ENCODE measurements at places on chromosomes 5 and 9. TPM values are rescaled to one million over a fixed set of nuclear protein-coding genes. Genes with fewer than 3 reads are reported as not detected.
A peak's percentile ranks its signal among the peaks of the same experiment; 100 is the strongest.

The PCDHB10 gene
- total RNA-seq, result 8.5 TPM

The EMB gene
- total RNA-seq, result 10.4 TPM

The FRRS1L gene
- total RNA-seq, result 143 TPM

The CDX1 gene
- not detected for total RNA-seq

The SSBP2 gene
- total RNA-seq, result 104 TPM

The C9orf50 gene
- 2.1 TPM for total RNA-seq

The PPP1R26 gene
- 15.5 TPM for total RNA-seq

The TAF11L3 gene
- total RNA-seq, result not detected

The GOLGA1 gene
- total RNA-seq, result 23.1 TPM

The MARCOL gene
- not detected for total RNA-seq

GRCh38 chr9:36550135-36550534, 22.6 kb upstream of the MELK start:
- no peak for DNase-seq

DNA sequence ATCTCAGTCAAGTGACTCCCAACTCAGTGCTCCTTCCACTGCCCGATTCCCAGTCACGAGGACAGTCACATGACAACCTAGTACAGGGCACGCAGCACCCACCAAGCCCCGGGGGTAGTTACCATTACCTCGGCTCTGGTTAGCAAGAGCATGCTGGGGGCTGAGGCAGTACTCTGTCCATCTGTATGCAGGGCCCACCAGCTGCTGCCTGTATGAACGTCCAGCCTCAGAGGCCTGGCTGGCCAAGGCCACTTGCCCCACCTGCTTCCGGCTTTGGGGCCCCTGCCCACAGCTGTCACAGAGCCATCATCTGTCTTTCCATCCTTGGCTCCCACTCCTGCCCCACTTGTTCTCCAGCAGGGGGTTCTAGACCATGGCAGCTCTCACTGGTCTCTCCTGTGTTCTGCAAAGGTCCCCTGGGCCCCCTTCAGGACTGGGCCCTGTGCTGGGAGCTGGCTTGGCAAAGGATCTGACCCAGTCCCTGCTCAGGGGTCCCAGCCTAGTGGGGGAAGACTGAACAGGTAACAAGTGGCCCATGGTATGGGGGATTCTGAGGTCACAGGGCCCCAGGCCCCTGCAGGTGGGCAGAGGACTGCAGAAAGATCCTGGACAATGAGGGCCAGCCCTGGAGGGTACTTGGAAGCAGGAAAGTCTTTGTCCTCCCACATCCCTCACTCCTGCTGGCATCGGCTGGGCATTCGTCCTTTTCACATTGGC, 3.3 kb downstream of the RPL35 start:
- no peak for DNase-seq

DNA sequence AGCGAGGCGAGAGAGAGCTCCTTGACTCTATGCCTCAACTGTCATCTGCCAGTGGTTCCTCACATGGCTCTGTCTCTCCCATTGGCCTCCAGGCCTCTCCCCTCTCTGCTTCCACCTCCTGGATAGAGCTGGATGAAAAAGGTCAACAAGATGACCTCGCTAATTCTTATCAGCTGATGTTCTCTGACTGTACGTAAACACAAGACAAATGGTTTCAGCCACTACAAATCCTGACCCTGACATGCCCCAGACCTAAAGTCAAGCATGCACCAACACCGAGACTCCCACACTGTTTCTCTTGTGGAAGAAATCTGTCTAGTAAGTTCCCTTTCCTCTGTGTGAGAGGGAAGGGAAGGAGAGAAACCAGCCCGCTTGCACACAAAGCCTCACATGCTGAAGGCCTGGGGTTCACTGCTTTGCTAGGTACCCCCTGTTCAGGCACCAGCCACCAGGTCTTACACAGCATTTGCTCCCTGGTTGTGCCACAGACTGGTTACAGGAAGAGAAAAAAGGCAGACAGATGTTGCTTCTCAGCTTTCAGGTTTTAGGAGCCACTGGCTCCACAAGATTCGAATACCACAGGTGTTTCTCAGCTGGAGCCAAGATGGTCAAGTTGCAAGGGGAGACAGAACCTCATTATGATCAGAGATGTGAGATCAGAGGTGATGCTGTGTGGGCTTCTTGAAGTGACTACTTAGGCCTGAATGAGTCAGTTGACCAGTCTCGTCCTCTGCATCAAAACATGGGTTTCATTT, 592.5 kb downstream of the CCDC171 start:
- no peak for DNase-seq

- peak; percentile 48 for DNase-seq
These were observed 78.1 kb upstream of the PRLR start for GRCh38 chr5:35308421-35308820.

DNA sequence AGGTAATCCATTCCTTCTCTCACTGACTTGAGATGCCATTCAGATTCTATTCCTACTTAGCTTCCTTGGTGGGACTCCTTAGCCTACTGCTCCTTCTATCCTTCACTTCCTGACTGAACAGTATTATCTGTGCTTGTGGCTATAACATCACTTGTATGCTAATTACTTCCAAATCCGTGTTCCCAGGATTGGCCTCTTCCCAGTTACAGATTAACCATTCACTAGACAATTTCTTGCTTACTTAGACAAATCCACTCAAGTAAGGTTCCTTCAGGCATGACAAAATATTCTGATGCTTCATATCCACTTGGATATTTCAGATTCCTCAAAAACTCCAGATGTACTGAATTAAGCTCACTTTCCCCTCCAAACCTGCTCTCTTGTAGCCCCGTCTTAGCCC, 18.3 kb downstream of the LIFR start:
- DNase-seq, result no peak

GRCh38 chr5:137960819-137961218, 71.6 kb downstream of the PKD2L2 start:
- DNase-seq, result no peak

DNA sequence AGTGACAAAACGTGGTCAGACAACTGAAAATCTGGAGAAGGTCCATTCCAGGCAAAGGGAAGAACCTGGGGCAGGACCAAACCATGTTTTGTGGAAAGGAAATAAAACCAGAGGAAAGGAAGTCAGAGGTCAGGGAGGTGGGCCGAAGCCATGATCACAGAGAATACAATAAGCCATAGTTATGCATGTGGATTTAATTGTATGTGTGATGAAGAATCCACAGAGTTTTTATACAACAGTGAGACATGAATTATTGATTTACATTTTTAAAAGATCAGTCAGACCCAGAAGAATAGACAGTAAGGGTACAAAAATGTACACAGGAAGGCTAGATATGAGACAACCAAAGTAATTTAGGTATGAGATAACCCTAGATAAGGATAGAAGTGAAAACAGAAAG, 20.8 kb downstream of the TTC33 start:
- no peak for DNase-seq

GRCh38 chr9:121439711-121440664, 59.7 kb downstream of the GGTA1 start:
- DNase-seq, result no peak

- DNase-seq, result no peak
These were observed 56.8 kb upstream of the CKS2 start for GRCh38 chr9:89254058-89254772.

GRCh38 chr5:125263356-125263755, 516.9 kb upstream of the ZNF608 start:
- no peak for DNase-seq

DNA sequence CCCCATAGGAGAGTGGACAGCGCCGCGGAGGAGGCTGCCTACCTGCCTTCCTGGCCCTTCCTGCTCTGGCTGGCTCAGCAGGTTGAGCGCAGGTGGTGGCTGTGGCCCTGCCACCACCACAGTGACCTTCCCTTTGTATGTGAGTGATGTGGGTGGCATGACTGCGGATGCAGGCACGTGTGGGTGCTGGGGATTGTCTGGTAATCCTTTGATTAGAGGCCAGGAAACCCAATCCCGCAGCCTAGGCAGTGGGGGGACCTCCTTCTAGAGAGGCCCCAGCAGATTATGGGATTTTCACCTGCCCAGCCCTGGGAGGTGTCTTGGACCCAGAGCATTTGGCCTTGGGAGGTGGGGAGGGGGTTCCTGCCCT, 16.5 kb downstream of the RXRA start:
- DNase-seq, result no peak

GRCh38 chr5:95727764-95728191, 3.4 kb upstream of the RHOBTB3 start:
- no peak for DNase-seq

DNA sequence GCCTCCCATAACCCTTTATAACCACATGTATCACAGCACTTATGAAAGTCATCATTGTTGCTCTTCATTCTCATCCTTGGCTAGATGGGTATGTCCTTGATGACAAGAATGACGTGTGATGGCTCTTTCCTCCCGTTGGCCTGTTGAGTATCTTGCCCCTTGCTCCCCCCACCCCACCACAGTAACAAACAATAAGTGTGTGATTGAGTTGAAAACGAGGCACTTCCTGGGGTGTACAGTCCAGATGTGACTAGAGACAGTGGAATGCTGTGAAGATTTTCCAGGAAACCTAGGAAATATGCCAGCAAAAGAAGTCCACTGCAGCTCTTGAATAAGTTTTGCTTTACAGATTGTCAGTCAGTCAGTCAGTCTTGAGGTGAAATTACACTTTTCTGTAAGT, 262.5 kb downstream of the ELAVL2 start:
- DNase-seq, result no peak
